ENCODE measurements at places on chromosomes 4 and X.

- no peak for DNase-seq
Observed at GRCh38 chr4:174216799-174217272, 66.6 kb downstream of the FBXO8 start.

- peak; percentile 50 for DNase-seq
Observed at GRCh38 chr4:47715716-47716416, 122.0 kb downstream of the CORIN start.

- no peak for DNase-seq
Observed at GRCh38 chr4:43458293-43458692, 565.8 kb downstream of the GRXCR1 start.

DNA sequence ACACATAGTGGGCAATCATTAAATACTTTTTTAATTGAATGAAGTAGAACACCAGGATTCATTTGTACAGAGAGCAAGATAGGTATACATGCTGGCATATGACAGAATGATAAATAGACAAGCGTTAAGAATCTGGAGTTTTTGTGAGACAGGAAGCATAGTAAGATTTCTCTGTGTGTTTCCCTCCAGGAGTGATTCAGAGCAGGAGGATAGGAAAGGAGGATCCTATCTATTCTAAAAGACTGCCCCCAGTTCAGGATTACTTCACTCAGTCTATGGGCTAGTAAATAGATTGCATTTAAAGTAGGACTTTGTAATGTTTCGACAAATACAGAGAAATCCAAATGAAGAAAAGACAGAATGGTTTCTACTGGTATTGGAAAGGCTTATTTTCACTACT is 423.7 kb downstream of the PDGFC start:
- no peak for DNase-seq

- no peak for DNase-seq
Observed at GRCh38 chr4:13126976-13127910, 356.9 kb downstream of the RAB28 start.

GRCh38 chr4:126071346-126072333 is 756.9 kb downstream of the FAT4 start:
- no peak for DNase-seq

GRCh38 chr4:142485452-142485851 is 360.6 kb downstream of the INPP4B start:
- DNase-seq, result peak; percentile 20

- peak; percentile 3 for DNase-seq
Observed at GRCh38 chr4:152360045-152360410, 175.9 kb downstream of the FBXW7 start.

GRCh38 chr4:54929459-54929858 is 195.9 kb downstream of the KDR start:
- DNase-seq, result no peak
